Fibroblast of gingiva (primary cell): ENCODE measurements at places on chromosomes 12 and 14.

DNA sequence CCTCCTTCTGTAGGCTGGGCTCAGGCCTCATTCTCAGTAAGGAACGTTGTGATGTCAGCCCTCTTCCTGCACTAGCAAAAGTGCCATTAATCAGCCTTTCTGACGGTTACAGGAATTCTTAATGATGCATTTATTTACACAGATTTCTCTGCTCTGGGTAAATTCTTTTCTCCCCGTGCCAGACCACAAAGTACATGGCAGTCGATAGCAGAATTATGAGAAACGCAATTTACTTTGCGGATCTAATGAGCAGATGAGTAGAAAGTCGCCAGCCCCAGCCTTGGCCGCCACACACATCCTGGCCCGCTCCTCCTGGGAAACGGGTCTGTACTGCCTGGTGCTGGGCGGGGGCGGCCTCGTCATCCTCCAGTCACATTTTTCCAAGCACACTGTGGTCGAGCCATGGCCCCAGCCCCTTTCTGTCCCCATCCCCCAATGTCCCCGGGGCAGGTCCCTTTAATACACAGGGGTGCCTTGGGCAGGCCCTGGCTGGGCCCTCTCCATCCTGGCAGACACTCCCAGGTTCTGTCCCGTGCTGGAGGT, 25.9 kb downstream of the NOC4L start:
- peak; percentile 57 for DNase-seq

- DNase-seq, result no peak
These were observed 20.3 kb upstream of the ADGRD1 start for GRCh38 chr12:130933269-130933995.

- peak; percentile 45 for DNase-seq
These were observed 141.6 kb upstream of the CPSF6 start for GRCh38 chr12:69097619-69098368.

GRCh38 chr14:86462193-86462753, 932.3 kb downstream of the FLRT2 start:
- peak; percentile 6 for DNase-seq

DNA sequence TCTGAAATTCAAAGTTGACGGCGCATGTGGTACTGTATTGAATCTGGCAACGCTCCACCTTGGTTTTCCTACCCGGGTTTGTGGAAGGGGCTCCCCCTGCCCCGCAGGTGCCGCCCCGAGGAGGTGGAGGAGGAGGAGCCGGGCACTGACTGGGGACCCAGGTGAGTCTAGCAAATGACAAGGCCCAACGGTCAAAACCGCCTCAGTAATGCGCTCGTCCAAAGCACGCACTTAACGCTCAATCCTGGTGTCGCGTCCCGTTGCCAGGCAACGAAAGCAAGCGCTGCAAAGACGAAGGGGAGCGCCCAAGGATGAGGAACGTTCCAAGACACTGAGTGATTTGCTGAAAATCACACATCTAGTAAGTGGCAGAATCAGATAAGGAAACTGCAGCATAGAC, 24.0 kb upstream of the CLEC4E start:
- no peak for DNase-seq

DNA sequence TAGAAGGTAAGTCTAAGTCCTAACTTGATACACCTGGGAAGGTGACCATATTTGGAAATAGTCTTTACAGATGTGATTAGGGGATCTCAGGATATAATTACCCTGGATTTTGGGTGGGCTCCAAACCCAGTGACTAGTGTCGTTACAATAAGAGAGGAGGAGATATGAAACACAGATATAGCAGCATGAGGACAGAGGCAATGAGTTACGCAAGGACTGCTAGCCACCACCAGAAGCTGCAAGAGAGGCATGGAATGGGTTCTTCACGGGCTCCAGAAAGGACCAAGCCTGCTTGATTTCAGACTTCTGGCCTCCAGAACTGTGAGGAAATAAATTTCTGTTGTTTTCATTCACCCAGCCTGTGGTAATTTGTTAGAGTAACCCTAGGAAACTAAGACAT, 28.6 kb downstream of the FGFR1OP2 start:
- DNase-seq, result no peak

- DNase-seq, result no peak
These were observed 16.7 kb downstream of the CCNK start for GRCh38 chr14:99497894-99498293.

- no peak for DNase-seq
These were observed 106.1 kb upstream of the TMEM132D start for GRCh38 chr12:130009961-130010360.

- DNase-seq, result peak; percentile 29
These were observed 17.1 kb downstream of the OTUB2 start for GRCh38 chr14:94043111-94043755.

- no peak for DNase-seq
These were observed 71.7 kb downstream of the IPO8 start for GRCh38 chr12:30624009-30624408.

DNA sequence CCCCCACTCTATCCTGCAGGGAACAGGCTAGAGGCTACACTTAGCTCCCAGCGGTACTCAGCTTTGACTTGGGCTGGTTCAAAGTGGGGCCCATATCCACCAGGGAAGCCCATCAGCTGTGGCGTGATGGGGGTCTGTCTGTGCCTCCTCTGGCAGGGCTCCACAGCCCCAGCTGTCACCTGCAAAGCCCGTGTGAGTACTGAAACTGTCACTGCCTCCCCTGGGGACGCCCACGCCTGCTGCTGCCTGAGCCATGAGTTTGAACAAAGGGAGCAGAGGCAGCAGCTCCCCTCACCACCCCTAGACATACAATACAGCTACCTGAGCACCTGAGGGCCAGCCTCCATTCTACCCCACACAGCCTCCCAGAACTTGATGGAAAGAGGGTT, 5.0 kb downstream of the REM2 start:
- no peak for DNase-seq

DNA sequence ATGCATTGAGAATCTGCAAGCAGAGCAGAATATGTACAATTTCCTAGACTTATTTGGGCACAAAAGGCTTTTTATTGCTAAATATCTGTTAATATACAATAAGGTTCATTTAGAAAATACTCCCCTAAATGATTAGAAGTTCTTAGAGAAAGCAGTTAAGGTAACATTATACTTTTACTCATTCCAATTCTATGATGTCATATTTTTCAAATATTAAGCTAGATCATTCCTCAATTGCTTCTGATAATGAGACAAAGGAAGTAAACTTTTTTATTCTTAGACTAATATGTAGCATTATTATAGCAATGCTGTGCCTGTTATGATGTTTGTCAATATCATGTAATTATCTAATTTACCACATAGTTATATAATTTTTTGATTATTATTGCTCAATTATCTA, 447.0 kb downstream of the SLC16A7 start:
- DNase-seq, result no peak

- DNase-seq, result no peak
These were observed 9.7 kb upstream of the KRT5 start for GRCh38 chr12:52529846-52530245.

DNA sequence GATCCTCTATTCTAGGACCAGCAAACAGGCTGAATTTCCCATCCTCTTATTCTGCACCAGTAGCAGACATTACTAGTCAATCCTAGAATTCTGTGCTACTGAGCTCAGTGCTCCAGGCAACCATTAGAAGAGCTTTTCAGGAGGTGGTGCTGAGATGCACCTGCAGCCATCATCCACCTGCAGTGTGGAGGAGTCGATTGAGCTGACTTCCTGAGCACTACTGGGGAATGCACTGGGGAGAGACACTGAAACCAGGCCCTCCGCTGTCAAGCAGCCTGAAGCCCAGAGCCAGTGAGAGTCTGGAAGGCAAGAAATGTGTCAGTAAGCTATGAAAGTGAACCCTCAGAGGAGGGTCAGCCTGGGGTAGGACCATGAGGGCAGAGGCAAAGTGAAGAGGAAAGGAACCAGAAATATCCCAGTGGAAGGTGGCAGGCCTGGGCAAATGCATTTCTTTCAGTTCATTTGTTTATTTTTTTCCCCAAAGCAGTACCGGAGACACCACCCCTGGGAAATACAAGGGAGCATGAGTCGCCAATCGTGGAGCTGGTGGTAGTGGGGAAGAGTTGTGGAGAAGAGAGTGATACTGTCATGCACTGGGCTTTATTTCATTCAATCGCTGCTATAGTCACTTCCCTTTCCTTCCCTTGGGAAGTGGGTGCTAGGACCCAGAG, 23.0 kb upstream of the SERPINA4 start:
- no peak for DNase-seq

DNA sequence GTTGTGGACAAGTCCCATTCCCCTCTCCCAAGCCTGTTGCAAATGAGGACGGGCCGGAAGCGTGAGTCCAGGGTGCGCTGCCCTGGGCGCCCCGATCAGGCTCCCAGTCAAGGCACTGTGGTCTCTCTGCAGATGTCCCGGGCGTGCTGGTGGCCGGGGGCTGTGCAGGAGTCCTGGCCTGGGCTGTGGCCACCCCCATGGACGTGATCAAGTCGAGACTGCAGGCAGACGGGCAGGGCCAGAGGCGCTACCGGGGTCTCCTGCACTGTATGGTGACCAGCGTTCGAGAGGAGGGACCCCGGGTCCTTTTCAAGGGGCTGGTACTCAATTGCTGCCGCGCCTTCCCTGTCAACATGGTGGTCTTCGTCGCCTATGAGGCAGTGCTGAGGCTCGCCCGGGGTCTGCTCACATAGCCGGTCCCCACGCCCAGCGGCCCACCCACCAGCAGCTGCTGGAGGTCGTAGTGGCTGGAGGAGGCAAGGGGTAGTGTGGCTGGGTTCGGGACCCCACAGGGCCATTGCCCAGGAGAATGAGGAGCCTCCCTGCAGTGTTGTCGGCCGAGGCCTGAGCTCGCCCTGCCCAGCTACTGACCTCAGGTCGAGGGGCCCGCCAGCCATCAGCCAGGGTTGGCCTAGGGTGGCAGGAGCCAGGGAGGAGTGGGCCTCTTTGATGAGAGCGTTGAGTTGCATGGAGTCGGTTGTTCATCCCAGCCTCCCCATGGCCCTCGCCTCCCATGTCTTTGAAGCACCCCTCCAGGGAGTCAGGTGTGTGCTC, 6.3 kb downstream of the SLC25A47 start:
- DNase-seq, result no peak

- DNase-seq, result no peak
These were observed 217.0 kb downstream of the KIF26A start for GRCh38 chr14:104355101-104356019.

- DNase-seq, result no peak
These were observed 180.5 kb downstream of the FBXL14 start for GRCh38 chr12:1413930-1414329.

DNA sequence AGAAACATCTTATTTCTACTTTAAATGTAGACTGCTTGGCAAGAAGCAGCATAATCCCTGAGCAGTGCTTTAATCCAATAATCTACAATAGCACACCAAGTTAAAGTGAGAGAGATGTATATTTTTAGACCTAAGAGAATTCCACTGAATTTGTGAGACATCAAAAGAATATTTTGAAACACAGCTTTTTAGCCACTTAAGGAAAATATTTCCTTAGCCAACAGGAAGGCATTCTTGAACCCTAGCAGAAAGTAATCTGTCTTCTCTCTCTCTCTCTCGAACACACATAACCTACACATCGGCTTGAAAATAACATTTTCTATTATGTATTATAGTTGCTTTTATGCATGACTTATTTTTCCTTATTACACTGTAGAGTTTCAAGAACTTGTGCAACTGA, 34.0 kb downstream of the KITLG start:
- DNase-seq, result peak; percentile 9

DNA sequence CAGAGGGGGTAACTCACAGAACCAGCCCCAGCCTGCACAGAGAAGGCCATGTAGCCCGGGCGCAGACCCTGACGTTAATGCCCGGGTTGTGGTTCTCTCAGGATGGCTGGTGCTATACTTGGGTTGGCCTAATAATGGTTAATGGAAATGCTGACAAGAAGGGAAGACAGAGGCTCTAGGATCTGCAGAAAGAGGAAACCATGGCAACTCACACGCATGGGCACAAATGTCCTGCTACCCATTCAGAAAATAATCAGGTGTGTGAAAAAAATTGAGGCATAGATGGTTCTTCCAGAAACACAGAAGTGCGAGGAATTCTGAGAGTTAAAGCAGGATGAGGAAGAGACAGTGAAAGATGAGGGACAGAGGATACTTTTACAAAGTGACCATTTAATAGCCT, 33.8 kb downstream of the APPL2 start:
- no peak for DNase-seq

GRCh38 chr12:130066742-130067141, 95.5 kb upstream of the FZD10 start:
- no peak for DNase-seq

GRCh38 chr14:74480046-74480445, 13.1 kb downstream of the NPC2 start:
- no peak for DNase-seq

DNA sequence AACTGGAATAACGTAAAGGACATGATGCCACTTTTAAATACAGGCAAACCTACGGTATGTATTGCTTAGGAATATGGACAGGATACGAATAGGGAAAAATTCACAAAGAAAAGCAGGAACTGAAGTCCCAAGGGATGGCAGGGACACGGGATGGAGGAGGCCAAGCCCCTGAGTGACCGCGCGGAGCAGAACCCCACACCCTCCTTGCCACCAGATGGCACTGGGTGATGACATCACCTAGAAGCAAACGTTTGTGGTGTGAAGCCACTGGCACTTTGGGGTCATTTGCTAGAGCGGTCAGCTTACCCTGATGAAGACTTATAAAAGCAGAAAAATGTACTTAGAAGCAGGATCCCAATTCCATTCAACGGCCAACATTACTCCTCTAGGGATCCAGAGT, 9.4 kb downstream of the DHX37 start:
- no peak for DNase-seq

GRCh38 chr14:71383510-71383909, 476.3 kb downstream of the PCNX1 start:
- DNase-seq, result no peak

DNA sequence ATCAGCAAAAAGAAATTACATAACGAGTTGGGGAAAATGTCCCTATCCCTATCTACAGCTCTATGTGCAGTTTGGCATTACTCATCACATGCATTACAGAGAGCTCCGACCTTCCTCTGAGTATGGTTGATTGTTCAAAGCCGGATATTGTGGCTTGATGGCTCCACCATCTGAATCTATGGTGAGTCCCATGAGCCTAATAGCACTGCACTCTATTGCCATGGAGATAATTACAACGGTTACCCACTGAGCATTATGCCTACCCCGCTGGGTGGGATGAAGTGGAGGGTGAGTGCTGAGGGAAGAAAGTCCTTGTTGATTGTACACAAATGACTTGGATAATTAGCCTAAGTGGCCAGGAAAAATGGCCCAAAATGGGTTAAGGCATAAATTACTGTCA, 800.5 kb downstream of the NRXN3 start:
- no peak for DNase-seq

GRCh38 chr12:52418576-52419110, 12.5 kb upstream of the KRT82 start:
- DNase-seq, result no peak

DNA sequence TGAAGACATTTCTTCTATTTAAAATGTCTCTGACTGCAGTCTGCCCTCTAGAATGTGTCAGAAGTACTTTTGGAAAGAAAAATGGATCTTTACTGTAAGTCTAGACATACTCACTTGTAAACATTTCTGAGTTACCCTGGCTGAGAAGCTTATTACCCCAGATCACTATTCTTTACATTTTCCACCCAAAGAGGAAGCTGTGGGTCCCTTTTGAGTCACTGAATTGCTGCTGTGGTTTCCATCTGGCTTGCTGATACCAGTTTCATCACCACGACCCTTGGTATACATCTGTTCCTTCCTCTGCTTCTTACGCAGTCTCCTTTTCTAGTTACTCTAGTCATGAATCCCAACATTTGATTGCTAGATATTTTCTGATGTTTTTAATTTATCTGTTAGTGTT, 20.2 kb upstream of the CLEC4D start:
- DNase-seq, result no peak

- no peak for DNase-seq
These were observed 15.6 kb upstream of the TFCP2 start for GRCh38 chr12:51188359-51189051.

GRCh38 chr12:108665608-108666202, 32.0 kb upstream of the SELPLG start:
- DNase-seq, result peak; percentile 28
